ENCODE measurements at places on chromosomes 4 and X.

GRCh38 chr4:94448815-94449375 is 2.8 kb upstream of the PDLIM5 start:
- no peak for DNase-seq

DNA sequence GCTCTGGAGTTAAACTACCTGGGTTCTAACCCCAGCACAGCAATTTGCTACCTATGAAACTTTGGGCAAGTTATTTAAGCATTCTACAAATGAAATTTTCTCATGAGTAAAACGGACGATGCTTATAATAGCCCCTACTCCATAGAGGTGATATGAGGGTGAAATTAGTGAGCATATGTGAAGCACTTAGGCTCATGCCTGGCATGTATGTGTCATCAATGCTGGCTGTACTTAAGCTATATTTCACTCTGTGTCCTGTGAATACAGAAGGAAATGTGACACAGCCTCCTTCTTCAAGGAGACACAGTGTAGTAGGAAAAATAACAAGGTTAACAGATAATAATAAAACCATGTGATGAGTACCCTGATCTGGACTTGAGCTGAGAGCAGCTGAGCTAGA is 20.4 kb upstream of the FMR1NB start:
- no peak for DNase-seq

DNA sequence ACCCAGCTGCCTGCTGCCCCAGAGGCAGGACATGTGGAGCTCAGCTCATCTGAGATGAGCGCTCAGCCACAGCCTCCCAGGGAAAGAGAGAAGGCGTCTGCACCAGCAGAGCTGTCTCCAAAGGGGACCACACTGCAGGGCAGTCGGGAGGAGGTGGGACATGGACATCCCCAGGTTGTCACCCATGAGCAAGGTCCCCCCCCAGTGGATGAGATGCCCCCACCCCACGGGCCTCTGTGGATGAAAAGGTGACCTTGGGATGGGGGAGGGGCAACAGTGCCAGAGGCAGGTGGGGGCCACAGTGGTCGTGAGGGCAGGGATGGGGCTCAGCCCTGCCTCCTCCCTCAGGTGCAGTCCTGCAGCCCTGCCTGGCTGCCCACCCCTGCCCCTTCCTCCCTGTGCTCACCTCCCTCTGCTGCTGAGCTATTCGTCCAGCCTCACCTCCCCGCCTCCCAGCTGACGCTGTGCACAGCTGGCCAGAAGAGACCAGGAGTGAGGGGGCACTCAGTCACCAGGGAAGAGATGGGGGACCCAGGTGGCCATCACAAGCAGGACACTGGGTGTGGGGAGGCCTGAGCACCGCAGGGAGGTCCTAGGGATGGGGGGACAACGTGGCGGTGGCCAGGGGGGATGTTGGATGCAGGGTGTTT is 9.3 kb downstream of the NKX1-1 start:
- no peak for DNase-seq

DNA sequence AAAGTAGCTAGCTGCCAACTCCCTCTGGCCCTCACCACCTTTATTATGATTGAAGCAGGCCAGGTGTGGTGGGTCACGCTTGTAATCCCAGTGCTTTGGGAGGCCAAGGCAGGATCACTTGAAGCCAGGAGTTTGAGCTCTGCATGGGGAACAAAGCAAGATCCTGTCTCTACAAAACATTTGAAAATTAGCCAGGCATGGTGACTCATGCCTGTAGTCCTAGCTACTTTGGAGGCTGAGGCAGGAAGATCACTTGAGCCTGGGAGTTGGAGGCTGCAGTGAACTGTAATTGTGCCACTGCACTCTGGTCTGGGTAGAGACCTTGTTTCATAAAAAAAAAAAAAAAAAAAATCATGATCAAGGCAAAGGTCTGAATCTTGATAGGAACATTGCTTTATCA is 467.0 kb upstream of the DIPK2B start:
- DNase-seq: no peak

DNA sequence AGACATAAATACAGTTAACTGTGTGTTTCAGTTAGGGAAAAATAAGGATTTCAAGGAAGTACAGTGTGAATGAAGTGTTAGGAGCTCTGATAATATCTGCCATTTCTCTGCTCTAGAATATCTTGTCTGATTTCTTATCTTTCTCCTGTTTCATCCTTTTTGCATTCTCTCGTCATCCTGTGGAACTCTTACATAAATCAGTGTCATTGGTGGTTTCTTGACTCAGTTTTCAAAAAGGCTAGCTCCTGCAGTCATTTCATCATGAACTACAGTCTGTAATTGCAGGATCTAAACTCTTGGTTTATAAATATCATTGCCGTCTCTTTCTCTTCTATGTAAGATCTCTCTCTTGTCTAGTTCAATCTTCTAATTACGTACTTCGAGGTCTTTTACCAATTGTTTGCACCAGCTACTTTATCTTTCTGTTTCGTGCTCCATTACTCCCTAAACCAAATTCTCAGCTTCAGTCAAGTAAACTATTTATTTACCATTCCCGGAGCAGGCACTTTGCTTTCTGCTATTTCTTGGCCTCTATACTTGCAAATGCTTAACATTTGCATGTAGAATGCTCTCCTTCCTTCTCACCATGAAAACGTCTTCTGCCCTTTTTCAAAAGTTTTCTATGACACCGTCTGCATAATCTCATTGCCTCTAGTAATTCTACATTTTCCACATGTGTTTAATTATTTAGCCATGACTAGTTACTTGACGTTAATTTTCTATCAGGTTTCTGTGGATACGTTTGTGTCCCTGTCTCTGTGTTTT is 294.0 kb downstream of the TENM3 start:
- DNase-seq: no peak

GRCh38 chrX:31266203-31267076 is 194.6 kb upstream of the FTHL17 start:
- no peak for DNase-seq

GRCh38 chrX:40864972-40865371 is 129.6 kb upstream of the MED14 start:
- DNase-seq: no peak

GRCh38 chr4:100113732-100114131 is 76.5 kb downstream of the DDIT4L start:
- no peak for DNase-seq

- no peak for DNase-seq
Measured at GRCh38 chr4:163694385-163694784, 199.9 kb downstream of the TMA16 start.

GRCh38 chr4:26076000-26076587 is 162.1 kb downstream of the SMIM20 start:
- no peak for DNase-seq

- no peak for DNase-seq
Measured at GRCh38 chr4:127936974-127937373, 28.0 kb downstream of the MFSD8 start.

Data from stimulated activated CD8-positive, alpha-beta memory T cell treated with anti-CD3 and anti-CD28 coated beads, Interleukin-7, amount 100 ng/mL, for 4 hours (primary cell).